ENCODE measurements at places on chromosomes 6 and 20.

GRCh38 chr6:38024908-38025307, 205.4 kb downstream of the ZFAND3 start:
- no peak for DNase-seq

GRCh38 chr20:45946149-45946970, 11.9 kb downstream of the PCIF1 start:
- DNase-seq: no peak

GRCh38 chr6:52893803-52894202, 15.7 kb downstream of the GSTA3 start:
- DNase-seq: no peak

- DNase-seq: no peak
These were observed 201.6 kb downstream of the BMP7 start for GRCh38 chr20:57064836-57065235.

GRCh38 chr6:131948692-131949619, 2.2 kb downstream of the CCN2 start:
- no peak for DNase-seq
